ENCODE measurements at places on chromosomes 1 and 21.
A peak's percentile ranks its signal among the peaks of the same experiment; 100 is the strongest.

DNA sequence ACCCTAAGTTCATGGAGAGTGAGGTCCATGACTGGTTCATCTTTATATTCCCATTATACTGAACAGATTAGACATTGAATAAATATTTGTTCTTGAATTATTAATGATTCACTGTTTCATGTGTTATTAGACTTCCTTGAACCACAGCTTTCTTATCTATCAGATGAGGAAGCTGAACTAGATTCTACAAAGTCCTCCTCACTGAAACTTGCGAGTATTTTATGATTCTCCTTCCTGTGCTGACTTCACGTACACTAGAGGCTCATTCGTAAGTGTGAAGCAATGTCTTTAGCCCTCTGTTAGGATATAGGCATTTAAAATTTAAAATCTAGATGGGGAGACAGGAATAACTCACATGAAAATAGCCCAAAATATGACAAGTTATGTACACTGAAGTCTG, 95.6 kb upstream of the IRF2BP2 start:
- DNase-seq: no peak

DNA sequence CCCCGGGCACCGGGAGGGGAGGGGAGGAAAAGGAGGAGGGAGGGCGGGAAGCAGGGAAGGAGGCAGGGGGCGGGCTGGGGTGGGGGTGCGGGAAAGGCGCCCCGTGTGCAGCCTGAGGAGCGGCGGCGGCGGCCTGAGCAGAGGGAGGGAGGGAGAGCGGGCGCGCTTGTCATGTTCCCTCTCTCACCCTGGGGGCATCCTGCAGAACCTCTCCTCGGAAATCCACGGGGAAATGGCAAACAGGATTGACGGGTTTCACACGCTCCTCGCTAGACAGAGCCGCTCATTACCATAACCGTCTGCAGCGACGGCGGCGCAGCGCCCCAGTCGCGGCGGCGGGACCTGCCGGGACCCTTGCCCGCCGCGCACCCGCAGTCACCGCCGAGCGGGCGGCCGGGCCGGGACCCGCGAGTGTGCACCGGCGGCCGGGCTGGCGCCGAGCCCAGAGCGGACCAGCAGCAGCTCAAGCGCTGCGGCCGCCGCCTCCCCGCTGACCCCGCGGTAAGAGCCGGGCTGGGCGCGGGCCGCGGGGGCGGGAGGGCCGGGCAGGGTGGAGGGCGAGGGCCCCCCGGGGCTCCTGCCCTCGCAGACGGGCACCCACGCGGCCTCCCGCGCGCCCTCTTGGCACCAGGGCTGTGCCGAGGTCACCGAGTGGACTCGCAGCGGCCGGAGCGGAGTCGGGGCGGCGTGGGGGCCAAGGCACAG, at the start of gene SERTAD4:
TSS of gene SERTAD4 (plus strand) at position 286 of the 705 bp plus-strand sequence. CDS start 5,165 bp downstream, outside the sequence.
- peak; percentile 89 for DNase-seq

- DNase-seq: no peak
Observed at GRCh38 chr1:233672732-233673131, 58.8 kb downstream of the KCNK1 start.

- peak; percentile 63 for DNase-seq
Observed at GRCh38 chr1:28577738-28578536, 14.1 kb upstream of the RAB42 start.

GRCh38 chr1:213564215-213564659, 423.5 kb upstream of the PROX1 start:
- DNase-seq: peak; percentile 66

- no peak for DNase-seq
Observed at GRCh38 chr1:45141247-45142003, 65.0 kb downstream of the ZSWIM5 start.

GRCh38 chr1:191290441-191290840, 812.8 kb upstream of the BRINP3 start:
- DNase-seq: peak; percentile 97

- DNase-seq: no peak
Observed at GRCh38 chr1:201291916-201292315, 8.6 kb downstream of the PKP1 start.

DNA sequence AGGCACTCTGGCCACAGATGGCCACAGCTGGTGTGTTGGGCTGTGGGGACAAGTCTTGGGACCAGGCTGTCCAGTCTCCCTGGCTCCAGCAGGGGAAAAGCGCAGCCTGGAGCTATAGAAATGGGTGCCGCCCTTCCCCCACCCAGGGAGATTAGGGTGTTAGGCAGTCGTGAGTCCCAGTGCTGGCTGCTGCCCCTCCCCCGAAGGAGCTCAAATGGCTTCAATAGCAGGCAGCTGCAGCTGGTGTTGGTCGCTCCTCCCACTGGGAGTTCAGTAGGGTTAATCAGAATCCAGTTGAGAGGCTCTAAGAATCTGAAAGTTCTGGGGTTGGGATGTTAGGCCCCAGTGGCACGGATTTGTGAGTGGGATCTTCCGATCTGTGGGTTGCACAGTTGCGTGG, 595.6 kb upstream of the PKN2 start:
- DNase-seq: peak; percentile 79

- peak; percentile 42 for DNase-seq
Observed at GRCh38 chr21:42236014-42236413, 17.1 kb downstream of the ABCG1 start.

GRCh38 chr1:93001893-93002292, 40.6 kb upstream of the DIPK1A start:
- DNase-seq: no peak

DNA sequence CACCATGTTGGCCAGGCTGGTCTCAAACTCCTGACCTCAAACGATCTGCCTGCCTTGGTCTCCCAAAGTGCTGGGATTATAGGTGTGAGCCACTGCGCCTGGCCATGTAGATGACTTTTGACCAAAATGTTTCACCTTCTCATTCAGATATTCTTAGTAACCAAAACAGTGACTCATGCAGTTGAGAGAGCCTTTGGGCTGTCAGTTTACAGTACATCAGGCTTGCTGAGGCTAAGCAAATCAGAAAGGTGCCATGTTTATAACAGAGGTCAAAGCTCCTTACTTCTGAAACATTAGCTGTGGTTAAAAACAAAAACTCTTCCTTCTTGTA, 21.0 kb downstream of the CNIH4 start:
- DNase-seq: no peak

DNA sequence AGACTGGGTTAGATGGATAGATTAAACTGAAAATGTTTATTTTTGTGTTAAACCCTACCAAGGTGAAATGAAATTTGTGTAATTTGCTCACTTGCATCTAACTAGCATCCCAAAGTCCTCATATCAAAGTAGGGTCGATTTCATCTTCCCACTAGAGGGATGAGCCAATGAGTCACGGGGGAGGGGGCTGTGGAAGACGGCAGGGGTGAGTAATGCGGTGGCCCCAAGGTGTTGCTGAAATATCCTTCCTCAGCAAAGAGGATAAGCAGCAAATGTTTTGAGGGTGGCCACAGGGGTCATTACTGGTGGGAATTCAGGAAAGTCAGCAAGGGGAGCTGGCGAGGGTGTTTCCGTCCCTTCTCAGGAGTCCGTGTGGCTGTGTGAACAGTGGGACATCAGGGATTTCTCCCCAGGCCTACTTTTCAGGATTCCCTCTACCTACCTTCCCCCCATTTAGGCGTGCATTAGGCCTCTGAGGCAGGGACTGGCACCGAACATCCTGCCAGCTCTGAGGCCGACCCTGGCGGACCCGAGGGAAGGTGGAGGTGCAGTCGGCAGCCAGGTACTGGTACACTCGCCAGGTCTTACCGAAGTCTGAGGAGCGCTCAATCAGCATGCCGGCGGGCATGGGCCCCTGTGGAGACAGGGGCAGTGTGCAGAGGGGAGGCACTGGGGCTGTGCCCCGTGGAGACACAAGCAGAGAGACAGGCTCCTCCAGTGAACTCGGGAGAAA, 18.1 kb downstream of the LAMB3 start:
- no peak for DNase-seq

DNA sequence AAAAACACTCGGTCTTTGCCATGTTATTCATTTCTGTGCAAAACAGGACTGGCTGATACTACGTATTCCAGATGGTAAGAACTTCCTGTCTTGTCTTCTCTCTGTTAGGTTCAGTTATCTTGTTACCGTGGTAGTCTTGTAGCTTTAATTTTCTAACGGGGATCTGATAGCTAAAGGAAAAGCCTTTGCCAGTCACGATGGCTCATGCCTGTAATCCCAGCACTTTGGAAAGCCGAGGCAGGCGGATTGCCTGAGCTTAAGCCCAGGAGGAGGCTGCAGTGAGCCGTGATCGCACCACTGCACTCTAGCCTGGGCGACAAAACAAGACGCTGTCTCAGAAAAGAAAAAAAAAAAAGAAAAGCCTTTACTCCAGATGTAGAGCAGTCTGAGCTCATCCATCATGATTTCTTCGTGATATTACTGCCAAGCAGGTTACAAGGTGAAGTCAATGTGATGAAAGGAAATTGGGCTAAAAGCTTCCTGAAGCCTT, 11.1 kb upstream of the MSTO1 start:
- peak; percentile 98 for DNase-seq

GRCh38 chr1:12596007-12596821, 21.8 kb downstream of the DHRS3 start:
- peak; percentile 21 for DNase-seq

GRCh38 chr1:215071078-215071477, 11.5 kb upstream of the KCNK2 start:
- no peak for DNase-seq

GRCh38 chr1:35210321-35211119, 17.6 kb upstream of the SFPQ start:
- DNase-seq: no peak

GRCh38 chr1:56196839-56197238, 382.5 kb downstream of the PLPP3 start:
- DNase-seq: no peak

- DNase-seq: no peak
Observed at GRCh38 chr1:198556971-198557370, 16.5 kb upstream of the ATP6V1G3 start.

- DNase-seq: no peak
Observed at GRCh38 chr1:6711174-6711573, 9.6 kb upstream of the DNAJC11 start.

DNA sequence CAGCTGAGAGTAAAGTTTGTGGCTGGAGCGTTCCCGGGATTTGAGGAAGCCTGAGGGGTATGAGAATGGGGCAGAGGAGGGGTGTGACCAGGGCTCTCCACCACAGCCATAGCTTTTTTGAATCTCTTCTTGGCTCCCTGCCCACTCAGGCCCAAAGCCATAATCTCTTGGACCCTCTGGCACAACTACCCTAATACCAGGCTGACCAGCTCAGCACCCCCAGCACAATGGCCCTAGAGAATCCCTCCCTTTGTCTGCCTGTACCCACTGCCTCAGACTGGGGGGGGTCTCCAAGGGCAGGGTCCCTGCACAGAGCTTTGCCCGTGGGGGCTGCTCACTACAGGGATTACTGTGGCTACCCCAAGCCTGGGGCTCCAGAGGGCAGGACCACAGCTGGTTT, 7.5 kb downstream of the DENND4B start:
- no peak for DNase-seq

- DNase-seq: no peak
Observed at GRCh38 chr21:46150073-46150472, 5.3 kb downstream of the FTCD start.

GRCh38 chr1:204192589-204193352, 3.5 kb downstream of the KISS1 start:
- DNase-seq: no peak

GRCh38 chr1:156394835-156395461, 25.9 kb downstream of the RHBG start:
- DNase-seq: no peak

DNA sequence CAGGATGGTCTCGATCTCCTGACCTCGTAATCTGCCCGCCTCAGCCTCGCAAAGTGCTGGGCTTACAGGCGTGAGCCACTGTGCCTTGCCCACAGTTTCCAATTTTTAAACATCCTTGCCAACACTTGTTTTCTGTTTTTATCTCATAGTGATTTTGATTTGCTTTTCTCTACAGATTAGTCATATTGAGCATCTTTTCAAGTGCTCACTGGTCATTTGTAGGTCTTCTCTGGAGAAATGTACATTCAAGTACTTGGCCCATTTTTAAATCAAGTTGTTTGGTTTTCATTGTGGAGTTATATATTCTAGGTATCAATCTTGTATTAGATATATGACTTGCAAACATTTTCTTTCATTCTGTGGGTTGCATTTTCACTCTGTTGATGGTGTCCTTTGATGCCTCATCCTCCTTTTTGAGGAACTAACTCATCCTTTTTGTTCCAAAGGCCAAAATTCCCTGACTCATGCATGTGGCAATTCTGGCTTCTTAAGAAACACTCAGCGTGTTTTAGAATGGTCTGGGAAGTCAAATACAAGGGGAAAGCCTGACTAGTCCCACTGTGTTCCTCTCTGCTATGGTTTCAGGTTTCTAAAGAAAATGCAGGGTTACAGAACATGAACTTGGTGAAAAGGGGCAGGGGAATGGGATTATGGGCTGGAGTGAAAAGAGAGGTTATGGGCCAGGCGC, 37.3 kb downstream of the PTAFR start:
- DNase-seq: no peak

- no peak for DNase-seq
Observed at GRCh38 chr1:244941121-244941520, 76.8 kb upstream of the HNRNPU start.

- DNase-seq: no peak
Observed at GRCh38 chr1:242211254-242212022, 212.5 kb upstream of the MAP1LC3C start.

DNA sequence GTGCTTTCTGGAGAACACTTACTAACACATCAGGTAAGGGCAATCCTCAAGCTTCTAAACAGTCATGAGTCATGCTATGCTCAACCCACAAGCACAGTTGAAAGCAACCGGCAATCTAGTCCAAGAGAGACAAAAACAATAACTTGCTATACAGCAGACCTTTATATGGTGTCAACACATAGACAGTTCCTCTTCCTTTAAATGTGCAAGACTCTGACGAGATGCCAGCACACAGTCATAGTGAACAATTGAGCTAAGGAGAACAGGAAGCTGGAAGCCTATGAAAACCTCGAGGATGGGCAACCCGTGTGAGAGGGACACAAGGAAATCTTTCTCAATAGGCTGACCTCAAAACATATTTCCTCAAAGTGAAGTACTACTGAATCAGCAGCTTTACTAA, 5.3 kb downstream of the ADIPOR1 start:
- no peak for DNase-seq

DNA sequence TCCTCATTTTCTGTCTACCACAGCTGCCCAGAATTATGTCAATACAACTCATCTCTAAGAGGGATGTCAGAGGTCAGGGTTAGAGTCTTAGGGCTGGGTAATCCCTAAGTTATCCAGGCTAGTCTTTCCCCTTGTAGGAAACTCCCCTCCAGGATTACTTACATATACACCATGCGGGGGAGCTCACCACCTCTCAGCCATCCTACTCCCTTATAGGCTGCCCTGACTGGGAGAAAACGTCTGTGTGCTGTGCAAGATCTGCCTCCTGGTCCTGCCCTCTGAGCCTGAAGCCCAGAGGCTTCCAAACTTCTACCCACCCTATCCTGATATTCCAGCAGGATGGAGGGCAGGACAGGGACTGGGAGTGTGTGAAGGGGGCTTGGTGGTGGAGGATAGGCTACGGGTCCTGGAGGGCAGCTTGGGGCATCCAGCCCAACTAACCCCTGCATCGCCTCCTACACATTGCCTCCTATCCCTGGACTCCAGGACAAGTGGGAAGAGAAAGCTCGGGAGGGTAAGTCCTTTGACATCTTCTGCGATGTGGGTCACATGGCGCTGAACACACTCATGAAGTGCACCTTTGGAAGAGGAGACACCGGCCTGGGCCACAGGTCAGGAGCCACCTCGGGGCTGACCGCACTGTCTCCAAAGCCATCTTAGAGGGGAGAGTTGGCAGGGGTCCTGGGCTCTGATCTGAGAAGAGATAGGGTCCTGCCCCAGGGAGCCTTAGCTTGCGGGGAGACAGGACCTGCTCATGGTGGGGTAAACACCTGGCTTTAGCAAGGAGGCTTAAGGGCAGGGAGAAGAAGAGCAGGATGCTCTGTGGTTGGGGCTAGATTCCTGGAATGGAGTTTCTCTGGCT, 14.4 kb downstream of the CYP4B1 start:
- no peak for DNase-seq
